ENCODE measurements at places on chromosomes 11 and 22. TPM values are rescaled to one million over a fixed set of nuclear protein-coding genes. Genes with fewer than 3 reads are reported as not detected.

The TMEM109 gene
- total RNA-seq = 39.7 TPM

The MRPL11 gene
- total RNA-seq = 46.9 TPM

The CYB5R2 gene
- total RNA-seq = 4.4 TPM

The CNIH2 gene
- total RNA-seq = 1.2 TPM

The CCND1 gene
- 83.5 TPM for total RNA-seq

The MRPL49 gene
- 54.5 TPM for total RNA-seq

The SCGB2A2 gene
- total RNA-seq = not detected
